ENCODE measurements at places on chromosomes 4 and X.

DNA sequence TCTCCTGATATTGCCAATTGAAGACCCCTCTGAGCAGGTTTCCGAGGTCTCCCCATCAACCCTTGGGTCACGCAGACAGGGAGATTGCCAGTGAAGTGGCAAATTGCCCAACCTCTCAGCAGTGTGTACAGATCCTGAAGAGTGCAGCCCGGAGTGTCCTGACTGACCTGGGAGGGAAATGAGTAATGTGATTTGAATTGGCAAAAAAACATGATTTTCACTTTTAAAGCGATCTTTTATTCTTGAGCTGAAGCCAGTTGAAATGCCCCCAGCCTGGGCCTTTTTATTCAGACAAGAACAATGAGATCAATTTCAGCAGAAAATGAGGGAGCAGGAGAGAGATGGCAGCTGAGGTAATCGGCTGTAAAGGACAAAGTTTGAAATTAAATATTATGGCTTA lies 401.8 kb downstream of the RAPGEF2 start:
- no peak for DNase-seq

- peak; percentile 12 for DNase-seq
These were observed 19.5 kb downstream of the UTP14A start for GRCh38 chrX:129925305-129926092.

DNA sequence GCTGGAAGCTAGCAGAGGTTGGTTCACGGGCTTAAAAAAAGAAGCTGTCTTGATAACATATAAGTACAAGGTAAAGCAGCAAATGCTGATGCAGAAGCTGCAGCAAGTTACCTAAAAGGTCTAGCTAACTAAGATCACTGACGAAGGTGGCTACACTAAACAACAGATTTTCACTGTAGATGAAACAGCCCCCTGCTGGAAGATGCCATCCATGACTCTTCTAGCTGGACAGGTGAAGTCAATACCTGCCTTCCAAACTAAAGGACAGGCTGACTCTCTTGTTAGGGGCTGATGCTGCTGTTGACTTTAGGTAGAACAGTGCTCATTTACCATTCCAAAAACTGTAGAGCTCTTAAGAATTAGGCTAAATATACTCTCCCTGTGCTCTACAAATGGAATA lies 99.5 kb downstream of the FBXW7 start:
- DNase-seq = no peak

- DNase-seq = no peak
These were observed 9.7 kb downstream of the SMPX start for GRCh38 chrX:21748235-21748634.

DNA sequence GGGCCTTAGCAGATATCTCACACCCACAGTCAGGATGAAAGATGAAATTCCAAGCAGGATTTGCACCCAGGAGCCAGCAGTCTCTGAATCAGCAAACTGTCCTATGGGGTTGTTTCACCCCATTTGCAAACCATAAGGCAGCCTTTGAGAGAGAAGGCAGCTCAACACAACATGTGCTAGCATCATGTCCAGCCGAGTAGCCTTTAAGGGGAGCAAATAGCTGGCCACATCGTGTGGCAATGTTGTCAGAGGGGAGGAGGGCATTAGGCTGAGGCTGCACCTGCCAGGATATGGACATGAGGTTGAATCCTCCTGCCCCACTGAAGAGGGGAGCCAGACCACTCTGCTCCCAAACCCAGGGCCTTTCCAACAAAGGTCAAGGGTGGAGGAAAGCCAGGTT lies 20.6 kb upstream of the PJA1 start:
- no peak for DNase-seq

DNA sequence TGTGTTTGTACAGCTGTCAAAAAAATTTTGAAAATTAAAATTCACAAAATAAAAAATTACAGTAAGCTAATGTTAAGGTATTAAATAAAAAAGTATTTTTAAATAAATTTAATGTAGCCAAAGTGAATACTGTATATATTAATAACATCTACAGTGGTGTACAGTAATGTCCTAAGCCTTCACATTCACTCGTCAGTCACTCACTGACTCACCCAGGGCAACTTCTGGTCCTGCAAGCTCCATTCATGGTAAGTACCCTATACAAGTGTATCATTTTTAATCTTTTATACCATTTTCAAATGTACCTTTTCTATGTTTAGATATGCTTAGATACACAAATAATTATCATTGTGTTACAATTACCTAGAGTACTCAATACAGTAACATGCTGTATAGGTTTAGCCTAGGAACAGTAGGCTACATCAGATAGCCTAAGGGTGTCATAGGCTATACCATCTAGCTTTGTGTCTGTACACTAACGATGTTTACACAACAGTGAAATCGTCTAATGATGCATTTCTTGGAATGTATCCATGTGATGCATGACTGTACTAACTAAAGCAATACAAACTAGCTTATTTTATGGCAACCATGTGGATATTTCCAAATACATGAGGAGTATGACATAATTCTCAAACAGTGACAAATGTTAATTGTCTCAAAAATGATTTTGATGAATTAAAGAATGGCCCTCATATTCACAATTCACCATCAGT lies 13.7 kb downstream of the DDX60 start:
- DNase-seq = peak; percentile 52

GRCh38 chrX:115900425-115900824 lies 270.1 kb upstream of the AGTR2 start:
- no peak for DNase-seq

- DNase-seq = no peak
These were observed 135.0 kb downstream of the GPC3 start for GRCh38 chrX:133850399-133850798.

DNA sequence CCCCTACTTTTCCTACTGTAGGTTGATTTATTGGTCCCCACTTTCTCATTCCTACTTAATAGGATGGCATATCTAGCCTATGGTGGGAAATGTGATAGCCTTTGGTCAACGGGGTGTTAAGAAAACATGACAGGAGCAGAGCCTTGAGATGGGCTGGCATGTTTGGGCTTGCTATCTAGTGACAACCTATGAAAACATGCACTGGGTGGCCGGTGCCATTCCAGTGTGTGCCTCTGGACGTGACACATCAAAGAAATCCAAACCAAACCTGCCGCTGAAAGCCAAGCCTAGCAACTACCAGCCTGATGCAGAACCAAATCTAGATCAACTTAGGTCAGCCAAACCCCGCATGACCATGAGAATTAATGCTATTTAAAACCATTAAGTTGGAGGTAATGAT lies 317.6 kb downstream of the DMD start:
- DNase-seq = no peak

DNA sequence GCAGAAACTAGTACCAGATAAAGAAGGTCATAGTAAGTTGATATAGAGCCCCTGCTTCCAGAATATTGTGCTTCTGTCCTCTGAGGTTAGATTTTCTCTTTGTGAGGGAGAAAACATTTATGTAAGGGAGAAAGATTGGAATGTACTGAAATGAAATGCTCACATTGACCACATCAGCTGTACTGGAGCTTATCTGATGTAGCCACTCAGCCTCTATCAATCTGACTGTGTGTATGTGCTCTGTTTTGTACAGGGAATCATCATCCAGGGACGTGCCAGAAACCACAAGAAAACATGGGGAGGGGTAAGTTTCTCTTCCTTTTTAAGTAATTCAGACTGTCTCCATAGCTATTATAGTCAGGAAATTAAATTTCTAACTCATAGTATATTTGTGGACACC lies 56.8 kb downstream of the PRRG1 start:
- DNase-seq = no peak

DNA sequence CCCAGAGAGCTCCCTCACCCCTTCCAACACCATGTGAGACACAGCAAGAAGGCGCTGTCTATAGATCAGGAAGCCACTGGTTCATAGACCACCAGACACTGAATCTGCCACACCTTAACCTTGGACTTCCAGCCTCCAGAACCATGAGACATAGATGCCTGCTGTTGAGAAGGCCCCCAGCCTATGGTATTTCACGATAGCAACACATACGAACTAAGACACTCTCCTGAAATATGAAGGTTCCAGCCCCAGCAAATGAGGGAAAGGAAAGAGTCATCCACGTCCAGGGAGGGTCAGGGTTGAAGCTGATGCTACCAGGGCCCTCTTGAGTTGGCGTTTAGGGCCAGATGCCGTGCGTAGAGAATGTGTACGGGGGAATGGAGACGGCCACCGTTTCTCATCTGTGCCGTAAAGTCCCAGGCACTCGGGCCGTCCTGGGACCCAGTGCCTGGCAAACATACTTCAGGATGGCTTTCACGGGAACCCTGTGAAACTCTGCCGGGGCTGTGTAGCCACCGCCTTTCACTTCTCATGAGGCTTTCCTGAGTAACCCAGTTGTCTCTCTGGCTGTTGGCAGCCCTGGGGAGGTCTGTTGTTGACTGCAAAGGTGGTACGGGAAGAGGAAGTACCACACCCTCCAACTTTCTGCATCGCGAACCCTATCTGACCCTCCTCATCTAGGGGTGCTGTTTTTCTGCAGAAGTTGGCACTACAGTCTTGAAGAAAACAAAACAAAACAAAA lies 17.7 kb upstream of the P2RY8 start:
- DNase-seq = no peak

GRCh38 chrX:97692575-97692974 lies 808.9 kb downstream of the RPA4 start:
- DNase-seq = no peak

DNA sequence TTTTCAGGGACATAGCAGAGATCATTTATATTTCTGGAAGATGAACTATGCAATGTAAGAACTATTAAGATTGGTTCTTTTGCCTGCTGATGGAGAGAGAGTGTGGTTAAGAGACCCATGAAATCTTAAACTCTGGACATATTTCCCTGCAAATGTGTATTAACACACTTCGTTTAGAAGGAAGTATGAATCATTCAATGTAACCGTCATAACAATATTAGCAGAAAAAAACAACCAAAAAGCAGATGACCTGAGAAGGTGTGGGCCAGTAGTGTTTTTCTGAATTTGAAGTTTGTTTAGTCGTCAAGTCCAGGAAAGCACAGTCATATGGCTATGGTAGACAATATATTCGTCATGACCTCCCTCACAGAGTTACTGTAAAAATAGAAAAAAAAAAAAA lies 2.5 kb upstream of the TMPRSS11D start:
- no peak for DNase-seq

DNA sequence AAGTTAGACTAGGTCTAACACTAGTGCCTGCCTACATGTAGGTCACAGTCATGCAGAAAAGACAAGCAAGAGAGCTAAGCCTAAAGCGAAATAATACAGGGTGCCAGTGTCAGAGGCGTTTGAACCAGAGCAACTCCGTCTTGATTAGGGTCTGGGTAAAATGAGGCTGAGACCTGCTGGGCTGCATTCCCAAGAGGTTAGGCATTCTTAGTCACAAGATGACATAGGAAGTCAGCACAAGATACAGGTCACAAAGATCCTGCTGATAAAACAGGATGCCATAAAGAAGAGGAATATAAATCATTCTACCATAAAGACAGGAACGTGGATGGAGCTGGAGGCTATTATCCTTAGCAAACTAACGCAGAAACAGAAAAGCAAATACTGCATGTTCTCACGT lies 120.9 kb downstream of the BEND2 start:
- DNase-seq = no peak

DNA sequence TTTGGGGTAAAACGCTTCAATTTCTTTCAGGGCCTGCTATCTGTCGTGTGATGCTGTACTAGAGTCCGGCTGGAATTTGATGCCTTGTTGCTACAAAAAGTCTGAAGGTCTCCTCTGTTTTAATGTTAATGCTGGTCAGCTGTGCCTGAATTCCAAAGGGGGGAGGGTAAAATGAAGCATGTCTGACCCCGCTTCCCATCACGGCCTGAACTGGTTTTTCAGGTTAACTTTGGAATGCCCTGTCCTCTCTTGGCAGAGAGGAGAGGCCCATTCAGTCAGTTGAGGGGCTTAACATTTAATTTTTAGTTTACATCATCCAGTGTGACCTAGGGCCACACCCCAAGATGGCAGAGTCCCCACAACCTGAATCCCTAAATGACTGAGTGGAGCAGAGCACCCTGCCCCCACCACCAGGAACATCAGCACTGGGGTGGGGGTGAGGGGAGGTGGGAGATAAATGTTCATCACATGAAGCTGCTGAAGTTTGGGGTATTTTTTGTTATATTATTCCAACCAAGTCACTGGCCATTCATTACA lies 47.9 kb upstream of the GPR78 start:
- no peak for DNase-seq
